ENCODE measurements at places on chromosomes 13 and 19.
A peak's percentile ranks its signal among the peaks of the same experiment; 100 is the strongest.

- DNase-seq: no peak
Measured at GRCh38 chr13:94776956-94777355, 64.6 kb upstream of the SOX21 start.

GRCh38 chr13:35785576-35786303 is 309.3 kb upstream of the MAB21L1 start:
- no peak for DNase-seq

DNA sequence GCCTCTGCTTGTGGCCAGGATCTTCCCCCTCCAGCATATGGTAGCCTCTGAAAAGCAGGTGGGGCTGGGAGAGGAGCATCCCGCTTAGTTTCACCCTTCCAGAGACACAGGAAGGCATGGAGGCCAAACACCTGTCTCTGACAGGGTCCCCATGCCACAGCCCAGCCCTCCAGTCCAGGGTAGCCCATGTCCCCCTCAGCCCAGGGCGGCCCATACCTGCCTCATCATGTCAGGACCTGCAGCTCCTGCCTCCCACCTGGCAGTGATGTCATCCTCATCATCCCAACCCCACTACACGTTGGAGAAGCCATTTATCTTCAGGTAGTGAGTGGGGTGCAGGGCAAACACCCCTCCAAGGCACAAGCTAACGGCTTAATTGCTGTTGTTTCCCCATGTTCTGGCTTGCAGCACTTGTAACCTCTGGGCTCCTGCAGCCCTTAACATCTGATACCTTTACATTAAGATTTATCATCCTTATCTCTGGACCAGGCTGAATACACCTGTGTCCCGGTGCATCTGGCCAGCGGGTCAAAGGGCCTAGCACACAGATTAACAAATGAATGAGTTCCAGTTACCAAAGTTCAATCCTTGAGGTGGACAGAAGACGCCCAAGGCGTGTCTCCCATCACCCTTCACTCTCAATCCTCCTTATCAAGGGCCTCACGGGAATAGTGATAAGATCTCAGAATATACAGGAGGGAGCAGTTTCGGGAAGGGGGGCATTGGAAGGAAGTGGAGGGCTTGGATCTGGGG is 22.2 kb downstream of the ZNF175 start:
- no peak for DNase-seq

- no peak for DNase-seq
Measured at GRCh38 chr13:109135018-109135417, 505.6 kb downstream of the MYO16 start.

GRCh38 chr13:79972066-79972569 is 368.8 kb downstream of the SPRY2 start:
- DNase-seq: no peak

- DNase-seq: no peak
Measured at GRCh38 chr19:19580418-19580817, 38.1 kb downstream of the PBX4 start.

DNA sequence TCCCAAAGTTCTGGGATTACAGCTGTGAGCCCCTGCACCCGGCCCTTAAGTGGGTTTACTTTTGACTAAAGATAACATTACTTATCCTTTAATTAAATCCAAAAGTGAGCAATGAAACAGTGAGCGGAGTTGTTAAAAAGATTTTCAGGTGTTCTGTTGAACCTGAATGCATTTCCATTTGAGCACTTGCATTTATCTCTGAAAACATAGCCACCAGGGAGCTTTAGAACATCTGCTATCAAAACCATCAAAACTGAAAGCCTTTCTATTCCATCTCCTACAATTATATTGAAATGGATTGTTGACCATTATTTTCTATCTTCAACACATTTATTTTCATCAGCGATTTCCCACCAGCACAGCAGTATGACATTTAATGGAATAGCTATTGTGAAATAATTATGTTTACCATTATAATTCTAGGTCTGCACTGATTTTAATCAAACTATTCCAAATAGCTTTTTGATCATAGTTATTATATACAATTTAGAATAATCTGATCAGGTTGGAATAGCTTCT is 269.0 kb downstream of the FGF14 start:
- no peak for DNase-seq

- DNase-seq: no peak
Measured at GRCh38 chr19:46435009-46435408, 6.3 kb upstream of the PNMA8C start.

DNA sequence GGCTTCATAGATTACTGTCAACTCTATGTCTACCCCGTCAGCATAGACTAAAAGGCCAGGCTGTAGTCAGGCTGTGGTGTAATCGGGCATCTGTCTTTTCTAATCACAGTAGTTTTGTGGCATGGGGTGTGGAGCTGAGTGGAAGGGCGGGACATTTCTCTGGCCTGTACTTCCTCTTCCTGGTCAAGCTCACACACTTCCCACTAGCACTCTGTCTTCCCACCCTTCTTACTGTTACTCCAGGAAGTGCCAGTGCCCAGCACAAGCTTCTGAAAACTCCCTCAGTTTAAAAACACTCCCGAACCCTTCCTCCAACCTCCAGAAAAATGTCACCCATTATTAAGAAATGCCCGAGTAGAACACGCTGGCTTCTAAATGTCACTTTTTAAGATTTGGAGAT is 229.8 kb downstream of the KLF5 start:
- DNase-seq: no peak

- no peak for DNase-seq
Measured at GRCh38 chr13:60363288-60363687, 33.7 kb upstream of the TDRD3 start.

- DNase-seq: no peak
Measured at GRCh38 chr13:54162069-54162468, 1133.5 kb downstream of the OLFM4 start.

DNA sequence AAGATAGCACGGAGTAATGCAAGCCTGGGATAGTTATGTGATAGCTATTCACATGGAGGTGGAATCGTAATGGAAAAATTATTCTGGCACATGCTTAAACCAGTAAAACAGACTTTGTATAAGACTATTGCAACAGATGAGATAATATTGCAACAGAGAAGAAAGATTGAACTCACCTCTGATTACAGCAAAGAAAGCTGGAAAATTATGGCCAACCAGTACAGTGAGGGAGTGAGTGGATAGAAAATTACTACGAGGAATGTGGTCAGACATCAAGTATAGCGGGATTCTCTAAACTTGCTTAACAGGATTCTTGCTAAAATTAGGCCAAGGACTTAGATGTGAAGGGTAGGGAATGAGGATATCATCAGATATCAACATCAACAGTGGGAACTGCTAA is 397.6 kb upstream of the KLHL1 start:
- DNase-seq: no peak

DNA sequence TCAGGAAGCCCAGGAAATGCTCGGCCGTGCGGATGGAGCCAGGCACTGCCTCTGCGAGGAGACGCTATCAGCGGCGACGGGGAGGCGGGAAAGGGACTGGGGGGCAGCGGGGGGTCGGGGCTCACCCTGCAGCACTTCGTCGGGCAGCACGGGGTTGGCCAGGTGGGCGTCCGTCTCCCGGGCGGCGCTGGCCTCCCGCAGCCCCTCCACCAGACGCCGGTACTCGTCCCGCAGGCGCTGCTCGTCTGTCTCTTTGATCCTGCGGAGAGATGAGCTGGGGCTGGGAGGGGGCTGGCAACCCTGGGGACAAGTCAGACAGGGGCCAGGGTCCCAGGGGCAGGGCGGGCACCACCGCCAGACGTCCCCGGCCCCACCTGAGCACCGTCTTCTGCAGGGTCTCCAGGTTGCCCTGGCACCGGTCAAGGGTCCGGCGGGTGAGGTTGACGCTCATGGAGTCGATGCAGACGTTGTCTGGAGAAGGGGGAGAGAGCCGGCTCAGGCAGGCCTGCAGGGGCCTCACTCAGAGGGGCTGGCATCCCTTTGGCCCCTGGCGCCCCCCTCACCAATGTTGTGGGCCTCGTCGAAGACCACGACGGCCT is 6.4 kb downstream of the ERCC2 start:
- no peak for DNase-seq

DNA sequence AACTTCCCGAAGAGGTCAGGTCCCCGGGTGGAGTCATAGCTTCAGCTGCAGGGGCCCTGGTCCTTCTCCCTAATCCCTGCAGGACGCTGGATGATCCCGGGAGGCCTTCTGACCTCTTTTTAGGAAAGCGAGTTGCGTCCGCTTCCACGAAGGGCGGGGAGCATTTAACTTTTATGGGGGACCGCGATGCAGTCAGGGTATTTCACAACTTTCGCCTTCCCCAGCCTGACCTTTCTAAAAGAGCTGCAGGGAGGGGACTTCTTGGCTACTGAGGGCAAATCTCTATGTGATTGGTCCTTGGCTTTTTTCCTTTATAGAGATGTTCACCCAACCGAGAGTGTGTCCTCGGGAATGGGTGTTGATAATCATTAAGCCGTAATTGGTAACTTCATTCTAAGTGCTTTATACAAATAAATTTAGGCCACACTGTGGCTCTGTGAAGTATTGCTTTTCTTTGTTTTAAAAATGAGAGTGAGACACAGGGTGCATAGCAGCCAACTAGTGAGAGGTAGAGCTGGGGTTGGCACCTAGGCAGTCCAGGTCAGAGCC is 778 bp downstream of the ZNF230 start:
- no peak for DNase-seq

DNA sequence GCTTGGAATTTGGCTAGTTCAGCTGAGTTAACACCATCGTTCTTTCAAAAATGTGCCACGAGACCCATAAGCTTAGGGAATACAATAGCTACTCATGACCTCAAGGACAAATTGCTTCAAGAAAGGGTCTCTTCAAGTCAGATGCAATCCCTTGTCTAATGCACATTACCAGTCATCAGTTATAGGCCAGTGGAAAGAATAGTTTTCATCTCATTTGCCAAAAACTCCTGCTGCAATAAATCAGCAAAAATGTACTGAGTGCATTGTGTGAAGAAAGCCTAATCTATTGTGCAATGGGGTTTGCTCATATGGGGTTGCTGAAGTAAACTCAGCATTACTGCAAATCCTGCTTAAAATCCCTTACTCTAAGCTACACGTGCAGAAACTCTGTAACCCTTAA is 208.3 kb upstream of the NBEA start:
- DNase-seq: no peak

- no peak for DNase-seq
Measured at GRCh38 chr19:41363371-41363752, 587 bp downstream of the B9D2 start.

GRCh38 chr13:84606616-84607015 is 724.3 kb upstream of the SLITRK1 start:
- no peak for DNase-seq

DNA sequence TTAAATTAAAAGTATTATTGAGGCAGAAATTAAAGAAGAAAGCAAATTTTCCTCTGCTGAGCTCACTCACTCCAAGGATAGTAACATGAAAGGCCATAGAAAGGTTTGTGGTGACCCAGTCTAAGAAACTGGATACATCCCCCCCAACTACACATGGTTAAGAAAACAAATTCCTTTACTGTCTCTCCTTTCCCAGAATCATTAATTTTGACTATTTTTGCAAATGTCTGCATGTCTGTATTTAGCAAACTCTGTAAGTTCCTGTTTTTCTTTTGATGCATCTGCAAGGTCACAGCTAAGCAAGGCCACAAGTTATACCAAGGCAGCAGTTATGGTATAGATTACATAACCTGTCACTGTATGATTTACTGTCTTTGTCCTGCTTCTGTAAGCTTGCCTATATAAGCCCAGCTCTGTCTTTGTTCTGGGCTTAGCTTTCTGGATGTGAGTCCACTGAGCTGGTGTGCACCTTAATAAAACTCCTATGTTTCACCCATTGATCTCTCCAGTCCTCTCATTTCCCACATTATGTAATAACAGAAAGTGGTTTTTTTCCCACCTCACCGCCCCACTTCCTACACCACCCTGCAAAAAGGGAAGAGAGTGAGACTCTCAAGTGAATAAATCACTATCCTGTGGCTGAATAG is 8.5 kb upstream of the ZNF83 start:
- no peak for DNase-seq

- DNase-seq: no peak
Measured at GRCh38 chr19:48554385-48555091, 2.6 kb downstream of the SULT2B1 start.

GRCh38 chr13:85525411-85525810 is 273.8 kb downstream of the SLITRK6 start:
- no peak for DNase-seq

GRCh38 chr19:40232479-40232878 is 6.0 kb upstream of the CCNP start:
- no peak for DNase-seq

GRCh38 chr13:41028051-41028450 is 8.9 kb upstream of the ELF1 start:
- DNase-seq: no peak

DNA sequence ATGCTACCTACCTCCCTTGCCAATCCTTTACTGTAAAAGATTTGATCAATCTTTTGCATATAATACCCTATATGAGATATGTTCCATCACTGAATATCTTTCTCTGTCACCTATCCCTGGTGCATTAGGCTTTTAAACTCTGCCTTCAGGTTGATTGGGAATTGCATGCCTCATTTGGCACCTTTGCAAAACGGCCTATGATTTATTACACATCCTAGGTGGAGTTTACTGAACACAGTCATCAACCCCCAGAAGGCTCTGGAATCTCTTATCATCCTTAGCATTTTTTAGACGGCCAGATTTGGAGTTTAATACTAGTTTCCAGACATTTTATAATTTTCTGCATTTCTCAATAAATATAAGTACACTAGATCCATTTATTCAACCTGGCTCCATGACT is 448.4 kb upstream of the SLC10A2 start:
- no peak for DNase-seq

- peak; percentile 98 for DNase-seq
Measured at GRCh38 chr19:6767357-6768235, at the start of gene SH2D3A. Gene SH2D3A, minus strand, starts transcription at chr19:6767435. Its CDS starts 3,687 bp downstream, at chr19:6763748.

DNA sequence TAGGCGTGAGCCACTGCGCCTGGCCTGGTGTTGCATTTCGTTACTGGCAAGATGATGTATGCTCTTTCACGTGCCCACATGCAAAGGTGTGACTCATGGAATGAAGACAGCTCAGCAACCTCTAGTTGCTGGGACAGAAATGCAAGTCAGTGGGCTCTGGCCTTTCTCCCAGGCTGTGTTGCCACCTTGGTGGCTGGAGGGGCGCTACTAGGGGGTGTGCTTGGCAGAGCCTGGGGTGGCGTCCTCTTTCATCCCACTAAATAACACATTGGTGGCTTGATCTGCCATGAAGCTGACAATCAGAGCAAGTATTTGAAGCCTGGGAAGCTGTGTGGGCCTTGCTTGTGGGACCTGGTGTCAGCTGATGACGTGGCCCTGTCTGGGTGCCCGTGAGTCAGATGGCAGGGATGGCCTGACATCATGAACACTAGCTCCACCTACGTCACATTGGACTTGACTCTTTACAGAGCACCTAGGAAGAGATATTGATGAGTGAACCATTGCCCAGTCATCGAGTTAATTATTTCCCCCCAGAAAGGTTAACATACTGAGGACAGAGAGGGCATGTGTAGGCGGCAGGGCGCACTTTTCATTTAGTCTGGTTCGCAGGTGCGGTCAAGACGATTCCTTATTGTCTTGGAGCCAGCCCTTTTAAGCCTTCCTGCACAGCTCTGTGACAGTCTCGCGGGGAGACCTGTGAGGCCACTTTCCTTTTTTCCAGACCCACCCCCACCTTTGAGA is 154.2 kb downstream of the TM9SF2 start:
- no peak for DNase-seq

All from stimulated activated naive CD4-positive, alpha-beta T cell (primary cell).